ENCODE measurements at places on chromosomes 16 and 17.

- no peak for DNase-seq
Measured at GRCh38 chr17:28926786-28927185, 23.9 kb upstream of the DHRS13 start.

DNA sequence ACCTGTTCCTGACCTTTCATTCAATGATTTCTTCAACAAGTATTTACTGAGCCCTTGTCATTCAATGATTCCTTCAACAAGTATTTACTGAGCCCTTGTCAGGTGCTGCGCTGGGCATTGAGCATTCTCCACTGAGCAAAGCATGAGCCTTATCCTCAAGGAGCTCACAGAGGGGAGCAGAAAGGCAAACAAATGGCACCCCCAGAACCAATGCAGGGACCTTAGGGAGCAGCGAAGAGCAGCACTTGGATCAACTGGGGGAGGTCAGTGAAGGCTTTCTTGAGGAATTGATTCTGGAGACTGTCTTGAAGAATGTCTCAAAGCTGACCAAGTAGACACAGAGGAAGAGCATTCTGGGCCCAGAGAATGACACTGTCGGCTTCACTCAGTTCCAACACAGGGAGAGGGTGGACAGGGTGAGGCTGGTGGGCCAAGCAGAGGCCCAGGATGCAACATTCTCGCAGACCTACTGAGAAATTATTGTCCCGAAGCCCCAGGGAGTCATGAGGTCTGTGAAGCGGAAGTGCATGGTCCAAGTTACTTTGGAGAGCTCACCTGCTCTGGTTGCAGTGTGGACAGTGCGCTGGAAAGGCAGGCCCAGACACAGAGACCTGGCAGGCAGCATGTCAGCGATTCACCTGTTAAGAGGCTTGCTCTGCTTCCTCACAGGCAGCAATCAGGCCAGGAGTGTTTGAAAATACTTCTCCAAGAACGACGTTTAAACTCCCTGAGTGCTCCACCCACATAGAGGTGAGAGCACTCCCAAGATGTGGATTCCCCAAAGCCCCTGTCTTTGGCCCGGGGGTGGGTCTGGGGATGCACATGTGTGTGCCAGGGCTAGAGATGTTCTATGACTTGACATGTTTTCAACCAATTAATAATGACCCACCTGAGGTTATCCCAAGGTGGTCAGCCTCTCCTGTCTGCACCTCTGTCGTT lies 3.2 kb upstream of the MPO start:
- no peak for DNase-seq

- DNase-seq = no peak
Measured at GRCh38 chr17:58703137-58703915, 10.9 kb downstream of the RAD51C start.

- DNase-seq = no peak
Measured at GRCh38 chr17:78557598-78558039, 19.6 kb downstream of the DNAH17 start.

- no peak for DNase-seq
Measured at GRCh38 chr16:77514500-77515220, 79.8 kb upstream of the ADAMTS18 start.

GRCh38 chr17:59376506-59376905 lies 45.1 kb downstream of the YPEL2 start:
- DNase-seq = no peak

DNA sequence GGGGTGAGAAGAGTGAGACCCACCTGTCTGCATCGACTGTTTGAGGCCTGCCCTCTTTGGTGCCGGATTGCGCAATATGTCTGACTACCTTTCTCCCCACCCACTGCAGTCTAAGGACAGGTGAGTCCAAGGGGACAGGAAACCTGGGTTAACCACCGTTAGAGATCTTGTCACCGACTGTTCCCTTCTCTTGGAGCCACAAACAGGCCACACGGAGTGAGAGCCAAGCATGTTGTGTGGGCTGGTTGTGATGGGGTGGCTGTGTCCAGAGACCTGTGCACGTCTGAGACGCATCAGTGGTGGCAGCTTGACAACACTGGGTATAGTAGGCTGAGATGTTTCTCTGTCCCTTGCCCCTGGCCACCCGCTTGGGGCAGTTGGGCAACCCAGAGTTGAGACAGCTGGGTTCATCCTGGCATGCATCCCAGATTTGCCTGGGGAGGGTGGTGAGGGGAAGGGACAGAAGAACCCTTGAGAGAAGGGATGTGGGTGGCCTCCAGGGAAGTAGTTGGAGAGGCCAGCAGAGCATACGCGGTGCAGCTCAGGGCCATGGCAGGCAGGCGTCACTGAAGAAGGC lies 21.4 kb downstream of the MPRIP start:
- no peak for DNase-seq

GRCh38 chr16:47600376-47600775 lies 139.2 kb downstream of the PHKB start:
- no peak for DNase-seq

DNA sequence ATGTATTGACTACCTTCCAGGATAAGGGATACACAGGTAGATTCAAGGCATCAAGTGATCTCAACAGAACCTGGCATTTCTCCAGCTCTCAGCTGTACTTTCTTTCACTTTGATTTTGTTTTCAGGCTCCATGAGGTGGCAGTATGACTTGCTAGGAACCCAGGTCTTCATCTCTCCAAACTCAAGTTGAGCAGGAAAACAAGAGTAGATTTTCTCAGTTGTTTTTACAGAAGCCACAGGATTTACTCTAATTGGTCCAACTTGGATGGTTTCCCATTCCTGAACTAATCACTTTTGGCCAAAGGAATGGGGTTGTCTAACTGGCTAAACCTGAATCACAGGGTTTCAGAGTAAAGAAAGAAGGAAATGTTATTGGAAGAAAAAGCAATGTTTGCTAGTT lies 146.6 kb downstream of the TRIM37 start:
- no peak for DNase-seq

- no peak for DNase-seq
Measured at GRCh38 chr17:41107941-41108450, 2.8 kb downstream of the KRTAP4-9 start.

DNA sequence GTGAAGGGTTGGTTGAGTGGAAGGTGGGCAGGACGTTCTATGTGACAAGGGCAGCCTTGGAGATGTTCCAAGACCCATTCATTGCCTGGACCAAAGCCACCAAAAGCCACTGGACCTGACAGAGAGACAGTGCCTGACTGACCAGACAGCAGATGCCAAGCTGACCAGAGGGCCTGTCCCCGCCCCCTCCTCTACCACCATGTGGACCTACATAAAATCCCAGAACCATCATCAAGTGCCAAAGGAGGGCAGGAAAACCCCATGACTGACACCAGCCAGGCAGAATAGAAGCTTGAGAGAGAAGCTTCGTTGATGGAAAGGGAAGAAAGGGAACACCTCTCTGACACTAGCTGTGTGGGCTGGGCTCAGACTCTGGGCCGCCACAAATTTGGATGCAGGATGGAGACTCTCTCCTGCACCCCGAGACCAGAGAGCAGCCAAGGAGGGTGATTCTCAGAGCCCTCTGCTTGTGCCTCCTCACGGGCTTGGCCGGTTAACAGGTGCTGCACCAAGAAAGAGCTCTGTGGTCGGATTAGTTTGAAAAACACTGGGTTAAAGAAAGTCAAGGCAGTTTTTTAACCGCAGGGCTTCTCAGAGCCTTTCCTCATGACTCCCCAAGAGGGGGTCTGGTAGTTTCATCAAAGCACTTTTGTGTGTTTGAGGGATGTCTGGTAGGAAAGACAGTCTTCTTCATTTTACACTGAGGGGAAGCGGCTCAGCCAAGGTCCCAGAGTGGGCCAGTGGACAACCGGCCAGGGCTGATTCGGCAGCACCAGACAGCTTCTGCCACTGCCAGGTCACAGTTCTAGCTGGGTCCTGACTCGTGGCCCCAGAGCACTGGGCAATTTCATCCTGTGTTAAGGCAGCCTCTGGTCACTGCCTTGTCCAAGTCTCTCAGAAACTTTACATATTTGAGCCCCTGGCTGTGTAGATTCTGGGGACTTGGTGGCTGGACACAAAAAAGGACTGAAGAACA lies 1.7 kb downstream of the TNFRSF13B start:
- DNase-seq = no peak

- no peak for DNase-seq
Measured at GRCh38 chr16:26905336-26905735, 161.4 kb upstream of the C16orf82 start.

DNA sequence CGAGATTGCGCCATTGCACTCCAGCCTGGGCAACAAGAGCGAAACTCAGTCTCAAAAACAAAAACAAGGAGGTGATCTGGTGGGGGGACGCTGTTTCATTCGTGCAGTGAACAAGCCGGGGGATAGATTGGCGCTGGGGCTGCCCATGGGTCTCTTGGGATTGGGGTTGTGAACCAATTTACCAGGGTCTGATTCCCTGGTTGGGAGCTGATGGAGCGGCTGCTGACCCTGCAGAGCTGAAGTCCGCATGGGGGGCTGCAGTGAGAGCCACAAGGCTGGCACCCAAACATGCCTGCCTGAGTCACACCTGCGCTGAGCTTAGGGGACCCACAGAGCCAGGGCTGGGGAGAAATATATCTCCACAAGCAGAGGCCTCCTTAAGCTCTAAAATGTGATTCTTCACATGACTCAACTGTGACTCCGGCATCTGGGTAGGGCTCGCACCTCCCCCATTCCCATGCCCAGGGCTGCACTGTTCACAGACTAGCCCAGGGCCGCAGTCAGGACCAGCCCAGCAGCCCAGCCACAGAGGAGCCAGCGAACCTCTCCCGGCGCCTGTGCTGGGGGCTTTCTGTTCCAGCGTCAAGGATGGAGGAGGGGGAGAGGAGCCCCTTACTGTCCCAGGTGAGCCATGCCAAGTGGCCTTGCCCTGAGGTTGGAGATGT lies 5.0 kb downstream of the TSPAN10 start:
- DNase-seq = no peak

- no peak for DNase-seq
Measured at GRCh38 chr16:4879049-4879448, 31.8 kb downstream of the UBN1 start.

DNA sequence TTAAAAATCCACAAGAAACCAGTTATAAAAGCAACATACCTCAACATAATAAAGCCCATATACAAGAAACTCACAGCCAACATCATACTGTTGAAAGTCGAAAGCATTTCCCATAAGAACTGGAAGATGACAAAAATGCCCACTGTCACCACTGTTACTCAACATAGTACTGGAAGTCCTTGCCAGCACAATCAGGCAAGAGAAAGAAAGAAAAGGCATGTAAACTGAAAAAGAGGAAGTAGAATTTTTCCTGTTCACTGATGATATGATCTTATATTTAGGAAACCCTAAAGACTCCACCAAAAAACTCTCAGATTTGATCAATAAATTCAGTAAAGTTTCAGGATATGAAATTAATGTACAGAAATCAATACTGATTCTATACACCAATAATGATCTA lies 45.1 kb downstream of the AHSP start:
- no peak for DNase-seq

GRCh38 chr16:53743149-53743566 lies 39.2 kb downstream of the FTO start:
- DNase-seq = no peak

DNA sequence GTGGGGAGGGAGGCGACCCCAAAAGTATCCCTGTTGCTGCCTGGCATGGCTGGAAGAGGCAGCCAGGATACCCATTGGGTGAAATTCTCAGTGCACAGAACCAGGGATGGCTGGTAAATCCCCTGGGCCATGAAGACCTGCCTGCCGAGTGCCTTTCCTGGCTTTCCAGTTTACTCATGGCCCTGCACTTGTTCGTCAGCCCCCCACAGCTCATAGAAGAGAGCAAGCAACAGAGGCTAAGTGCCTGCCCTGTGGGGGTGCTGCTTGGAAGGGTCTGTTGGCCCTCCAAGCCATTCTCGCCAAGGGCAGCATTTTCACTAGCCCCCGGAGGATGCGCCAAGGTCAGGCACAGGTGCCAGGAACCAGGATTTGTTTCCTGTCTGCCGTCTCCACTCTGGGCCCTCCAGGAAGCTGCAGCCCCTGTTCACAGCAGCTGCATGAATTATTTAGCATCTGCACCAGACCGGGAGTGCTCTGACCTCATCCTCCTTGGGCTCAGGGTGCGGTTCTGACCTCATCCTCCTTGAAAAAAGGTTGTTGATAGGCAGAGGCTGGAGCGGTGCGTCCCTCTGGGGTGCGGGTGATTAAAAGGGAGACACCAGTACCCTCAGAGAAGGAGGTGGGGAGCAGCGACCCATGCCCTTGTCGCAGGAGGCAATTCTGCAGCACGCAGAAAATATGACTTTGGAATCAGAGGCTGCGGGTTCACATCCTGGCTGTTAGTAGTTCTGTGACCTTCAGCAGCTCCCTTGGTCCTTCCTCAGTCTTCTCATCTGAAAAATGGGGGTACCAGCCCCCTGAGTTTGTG lies 14.2 kb upstream of the CD300A start:
- DNase-seq = no peak

DNA sequence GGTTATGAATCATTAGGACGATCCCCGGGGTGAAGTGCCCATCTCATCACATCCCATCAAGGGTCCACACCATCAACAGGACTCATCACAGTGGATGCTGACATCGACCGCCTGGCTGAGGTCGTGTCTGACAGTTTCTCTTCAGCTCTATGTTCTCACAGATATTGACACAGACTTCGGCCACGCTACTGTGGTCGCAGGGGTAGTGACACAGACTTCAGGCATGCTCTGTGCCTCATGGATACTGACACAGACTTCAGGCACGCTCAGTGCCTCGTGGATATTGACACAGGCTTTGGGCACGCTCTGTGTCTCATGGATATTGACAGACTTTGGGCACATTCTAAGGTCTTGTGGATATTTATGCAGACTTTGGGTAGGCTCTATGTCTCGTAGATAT lies 50.1 kb downstream of the KLHDC4 start:
- no peak for DNase-seq

- DNase-seq = no peak
Measured at GRCh38 chr17:47013341-47013740, 34.3 kb upstream of the RPRML start.

GRCh38 chr16:87305505-87306391 lies 11.4 kb downstream of the C16orf95 start:
- no peak for DNase-seq

DNA sequence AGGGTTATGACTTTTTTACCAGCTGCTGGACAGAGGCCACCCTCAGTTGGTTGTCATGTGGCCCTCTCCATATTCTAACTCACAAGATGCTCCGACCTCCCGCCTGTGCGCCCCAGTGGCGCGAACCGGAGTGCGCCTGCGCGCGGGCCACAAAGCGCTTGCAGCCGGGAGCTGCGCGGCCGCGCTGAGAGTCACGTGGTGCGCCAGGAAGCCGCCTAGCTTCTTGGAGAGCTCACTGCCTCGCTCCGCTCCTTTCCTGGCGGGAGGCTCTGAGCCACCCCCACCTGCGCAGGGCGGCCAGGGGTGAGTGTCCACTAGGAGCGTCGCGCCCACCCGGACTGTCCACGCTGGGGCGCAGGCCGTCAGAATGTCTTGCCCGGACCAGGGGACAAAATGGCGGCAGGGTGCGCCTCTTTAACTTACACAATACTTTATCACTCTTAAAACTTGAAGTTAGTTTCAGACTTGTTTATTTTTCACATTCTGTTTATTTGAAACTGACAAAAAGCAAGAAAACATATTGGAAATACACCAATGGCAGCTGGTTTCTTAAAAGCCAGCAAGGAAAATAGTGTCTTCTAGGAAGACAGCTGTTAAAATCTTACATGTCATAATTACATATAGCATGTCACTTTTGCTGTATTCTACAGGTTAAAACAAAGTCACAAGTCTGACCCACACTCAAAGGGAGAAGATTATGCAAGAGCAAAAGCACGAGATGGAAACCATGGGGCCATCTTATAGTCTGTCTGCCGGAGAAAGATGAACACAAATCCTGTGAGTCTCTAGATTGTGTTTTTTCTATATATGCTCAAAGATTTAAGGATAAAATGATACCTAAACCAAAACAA lies 357.9 kb downstream of the CNTNAP4 start:
- no peak for DNase-seq

All from stimulated activated CD8-positive, alpha-beta memory T cell treated with anti-CD3 and anti-CD28 coated beads, Interleukin-12 subunit alpha, Interleukin-12 subunit beta, amount 100 ng/mL, for 1 hour (primary cell).